Hepatocyte (in vitro differentiated cells): ENCODE measurements at places on chromosomes 5 and 9. TPM values are rescaled to one million over a fixed set of nuclear protein-coding genes. Genes with fewer than 3 reads are reported as not detected.

Gene DRD1
- total RNA-seq, result 0.80 and 1.2 TPM in 2 replicates

Gene CDC20B
- total RNA-seq, result 0.28 and 0.30 TPM in 2 replicates

Gene TXNDC8
- not detected in 2 replicates for total RNA-seq

Gene THBS4
- 0.48 and 0.80 TPM in 2 replicates for total RNA-seq

Gene FLT4
- total RNA-seq, result 0.90 and 2.2 TPM in 2 replicates

Gene OR13F1
- not detected in 2 replicates for total RNA-seq

Gene C9orf43
- 0.36 and 0.53 TPM in 2 replicates for total RNA-seq

Gene DMRT3
- not detected in 2 replicates for total RNA-seq

Gene PIP5KL1
- 1.6 and 3.7 TPM in 2 replicates for total RNA-seq

Gene ARL10
- 6.7 and 8.9 TPM in 2 replicates for total RNA-seq

DNA sequence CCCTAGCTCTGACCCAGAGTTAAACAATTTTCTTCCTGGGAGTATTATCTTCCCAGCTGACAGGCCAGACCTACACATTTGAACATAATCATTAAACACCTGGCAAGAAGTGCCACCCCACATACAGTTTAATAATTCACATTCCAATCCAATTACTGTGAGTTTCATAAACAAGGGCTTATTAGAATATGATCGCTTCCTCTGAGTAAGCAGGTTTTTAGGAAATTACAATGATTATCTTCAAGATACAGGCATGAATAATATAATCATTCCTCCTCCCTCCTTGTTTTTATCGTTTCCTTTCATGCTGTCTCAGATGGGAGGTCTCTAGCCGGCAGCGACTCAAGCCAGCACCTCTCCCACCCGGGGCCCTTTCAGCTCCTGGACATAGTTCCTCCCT lies 15.8 kb upstream of the KIF4B start:
- no peak overlapping the region for H3K27ac ChIP-seq
- no peak for DNase-seq
- H3K4me1 ChIP-seq, result no peaks in the 10 kb centered on the region
- no peaks in the 10 kb centered on the region for H3K36me3 ChIP-seq
- no peak overlapping the region for H3K4me3 ChIP-seq

DNA sequence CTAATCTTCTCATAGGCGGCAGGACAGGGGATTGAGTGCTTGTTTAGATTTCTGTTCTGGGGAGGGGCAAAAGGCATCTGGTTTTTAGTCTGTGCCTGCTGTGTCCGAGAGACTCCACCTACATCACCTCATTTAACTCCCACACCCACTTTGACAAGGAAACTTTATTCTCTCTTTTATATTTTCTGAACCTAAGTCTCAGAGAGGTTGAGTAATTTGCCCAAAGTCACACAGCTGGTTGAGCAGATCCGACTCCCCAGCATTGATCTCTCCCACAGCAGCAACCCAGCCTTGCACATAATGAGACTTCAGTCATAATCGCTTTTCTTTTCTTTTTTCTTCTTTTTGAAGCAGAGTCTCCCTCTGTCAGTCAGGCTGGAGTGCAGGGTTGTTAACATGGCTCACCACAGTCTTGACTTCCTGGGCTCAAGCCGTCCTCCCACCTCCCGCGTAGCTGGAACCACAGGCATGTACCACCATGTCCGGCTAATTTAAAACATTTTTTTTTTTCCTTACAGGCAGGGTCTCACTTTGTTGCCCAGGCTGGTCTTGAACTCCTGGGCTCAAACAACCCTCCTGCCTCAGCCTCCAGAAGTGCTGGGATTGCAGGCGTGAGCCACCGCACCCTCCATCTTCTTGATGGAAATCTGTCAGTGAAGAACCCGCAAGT lies 36.5 kb upstream of the ANKRD33B start:
- no peaks in the 10 kb centered on the region for H3K27me3 ChIP-seq
- DNase-seq, result no peak
- no peaks in the 10 kb centered on the region for H3K36me3 ChIP-seq
- H3K27ac ChIP-seq, result no peak overlapping the region
- no peak overlapping the region for H3K4me3 ChIP-seq

GRCh38 chr9:89048616-89049015 lies 57.3 kb downstream of the S1PR3 start:
- H3K27ac ChIP-seq, result no peak overlapping the region
- no peak overlapping the region for H3K4me3 ChIP-seq
- no peaks in the 10 kb centered on the region for H3K36me3 ChIP-seq
- no peak for DNase-seq
- H3K27me3 ChIP-seq, result no peaks in the 10 kb centered on the region
- H3K4me1 ChIP-seq, result no peaks in the 10 kb centered on the region

DNA sequence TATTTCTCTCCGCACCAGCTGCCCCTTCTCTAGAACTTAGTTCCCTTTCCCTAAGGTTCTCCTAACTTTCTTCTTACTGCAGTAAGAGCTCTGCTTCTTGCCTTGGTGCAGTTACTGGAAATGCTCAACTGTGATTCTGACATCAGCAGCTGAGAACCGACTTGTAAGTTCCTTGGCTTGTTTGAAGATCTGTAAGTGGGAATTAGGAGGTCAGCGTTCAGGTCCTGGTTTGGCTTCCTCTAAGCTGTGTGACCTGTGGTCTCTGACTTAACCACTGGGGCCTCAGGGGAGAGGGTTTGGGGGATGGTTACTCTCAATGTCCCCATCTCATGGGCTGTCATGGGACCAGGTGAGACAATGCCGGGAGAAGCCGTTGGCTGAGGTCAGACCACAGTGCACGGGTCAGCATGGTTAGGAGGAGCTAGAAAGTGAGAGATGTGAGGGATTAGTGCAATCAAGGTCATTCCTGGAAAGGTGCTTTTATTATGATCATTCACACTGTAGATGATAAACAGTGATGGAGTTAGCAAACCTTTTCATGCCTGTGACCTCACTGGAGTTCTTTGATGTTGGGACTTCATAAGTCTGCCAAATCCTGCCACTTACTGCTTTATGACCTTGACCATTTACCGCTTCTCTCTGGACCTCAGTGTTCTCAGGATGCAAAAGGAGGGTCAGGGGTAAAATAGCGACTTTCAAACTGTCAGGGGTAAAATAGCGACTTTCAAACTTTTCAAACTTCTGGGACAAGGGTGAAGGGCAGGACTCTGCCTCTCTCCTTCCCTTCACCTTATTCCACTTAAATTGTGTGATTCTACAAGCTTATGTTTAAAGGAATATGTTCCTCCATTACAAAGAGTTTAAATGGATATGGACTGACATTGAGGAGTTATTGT lies 7.3 kb downstream of the PAPPA start:
- no peak overlapping the region for H3K4me3 ChIP-seq
- no peak for DNase-seq
- H3K4me1 ChIP-seq, result peaks cover 11% of the 10 kb centered on the region
- peaks cover 14% of the 10 kb centered on the region for H3K27me3 ChIP-seq

DNA sequence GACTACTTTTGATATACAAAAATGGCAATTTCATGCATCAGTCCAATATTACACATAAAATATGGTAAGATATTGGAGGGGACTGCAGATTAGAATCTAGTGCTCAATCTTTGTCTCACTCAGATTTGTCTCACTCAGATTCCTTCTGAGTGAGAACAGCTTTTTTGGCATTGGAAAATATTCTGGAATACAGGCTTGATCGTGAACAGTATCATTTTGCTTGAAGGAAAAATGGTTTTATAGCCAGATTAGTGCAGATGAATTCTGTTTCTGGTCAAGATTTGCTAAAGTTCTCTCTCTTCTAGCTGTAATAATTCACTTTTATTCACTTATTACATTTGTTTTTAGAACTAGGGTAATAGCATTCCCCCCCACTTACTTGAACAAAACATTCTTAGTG lies 51.2 kb downstream of the MAN2A1 start:
- H3K4me1 ChIP-seq, result peaks cover 18% of the 10 kb centered on the region
- no peaks in the 10 kb centered on the region for H3K36me3 ChIP-seq
- no peak overlapping the region for H3K27ac ChIP-seq
- no peaks in the 10 kb centered on the region for H3K27me3 ChIP-seq
- no peak overlapping the region for H3K4me3 ChIP-seq
- DNase-seq, result no peak

- peak overlapping the region; percentile 98 for H3K27ac ChIP-seq
- peaks cover 9% of the 10 kb centered on the region for H3K4me1 ChIP-seq
- H3K27me3 ChIP-seq, result no peaks in the 10 kb centered on the region
- no peaks in the 10 kb centered on the region for H3K36me3 ChIP-seq
- no peak overlapping the region for H3K4me3 ChIP-seq
- no peak for DNase-seq
Observed at GRCh38 chr9:133461975-133462374, 2.2 kb downstream of the CACFD1 start.

GRCh38 chr5:149151717-149152116 lies 10.4 kb downstream of the ABLIM3 start:
- H3K27me3 ChIP-seq, result no peaks in the 10 kb centered on the region
- H3K4me3 ChIP-seq, result no peak overlapping the region
- peak overlapping the region; percentile 17 for H3K27ac ChIP-seq
- no peaks in the 10 kb centered on the region for H3K4me1 ChIP-seq

DNA sequence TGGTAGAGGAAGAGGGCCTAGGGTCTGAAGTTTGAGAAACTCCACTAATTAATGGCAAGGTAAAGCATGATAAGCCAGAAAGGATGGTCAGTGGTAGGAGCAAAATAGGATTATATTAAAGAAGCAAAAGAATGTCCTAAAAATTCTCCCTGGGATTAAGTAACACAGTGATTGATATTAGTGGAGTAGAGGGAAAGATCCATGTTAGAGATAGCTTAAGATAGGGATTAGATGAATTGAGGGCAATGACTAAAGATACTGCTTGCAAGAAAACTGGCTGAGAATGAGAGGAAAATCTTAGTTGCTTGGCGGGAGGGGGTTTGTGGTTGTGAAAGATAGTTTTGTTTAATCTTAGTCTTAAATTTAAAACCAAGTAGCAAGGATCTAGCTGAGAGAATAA lies 255.6 kb downstream of the EPB41L4A start:
- DNase-seq, result no peak
- peaks cover 18% of the 10 kb centered on the region for H3K4me1 ChIP-seq

GRCh38 chr5:411728-412127 lies 31.2 kb upstream of the EXOC3 start:
- DNase-seq, result no peak
- H3K27ac ChIP-seq, result no peak overlapping the region
- no peaks in the 10 kb centered on the region for H3K27me3 ChIP-seq
- peaks cover 30% of the 10 kb centered on the region for H3K4me1 ChIP-seq
- no peaks in the 10 kb centered on the region for H3K36me3 ChIP-seq

DNA sequence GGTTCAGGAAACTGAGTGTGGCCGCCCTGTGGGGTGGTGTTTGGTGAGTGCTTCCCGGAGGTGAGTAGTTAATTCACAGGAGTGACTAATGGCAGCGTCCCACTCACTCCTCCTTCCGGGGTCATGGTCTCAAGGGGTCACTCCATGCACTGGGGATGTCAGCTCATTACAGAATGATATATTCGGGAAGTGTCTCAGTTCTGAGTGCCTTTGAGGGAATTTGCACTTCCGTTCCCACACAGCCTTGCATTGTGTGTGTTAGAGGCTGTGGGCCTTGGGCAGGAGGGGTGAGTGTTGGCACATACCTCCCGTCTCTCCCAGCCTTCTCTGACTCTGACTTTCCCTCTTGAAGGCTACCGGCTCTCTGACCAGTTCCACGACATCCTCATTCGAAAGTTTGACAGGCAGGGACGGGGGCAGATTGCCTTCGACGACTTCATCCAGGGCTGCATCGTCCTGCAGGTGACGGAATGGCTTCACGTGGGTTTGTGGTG lies 10.5 kb upstream of the AHRR start:
- H3K4me1 ChIP-seq, result no peaks in the 10 kb centered on the region
- no peaks in the 10 kb centered on the region for H3K36me3 ChIP-seq
- no peak overlapping the region for H3K27ac ChIP-seq
- no peak for DNase-seq
